ENCODE measurements at places on chromosomes 3 and 15.
A peak's percentile ranks its signal among the peaks of the same experiment; 100 is the strongest.

DNA sequence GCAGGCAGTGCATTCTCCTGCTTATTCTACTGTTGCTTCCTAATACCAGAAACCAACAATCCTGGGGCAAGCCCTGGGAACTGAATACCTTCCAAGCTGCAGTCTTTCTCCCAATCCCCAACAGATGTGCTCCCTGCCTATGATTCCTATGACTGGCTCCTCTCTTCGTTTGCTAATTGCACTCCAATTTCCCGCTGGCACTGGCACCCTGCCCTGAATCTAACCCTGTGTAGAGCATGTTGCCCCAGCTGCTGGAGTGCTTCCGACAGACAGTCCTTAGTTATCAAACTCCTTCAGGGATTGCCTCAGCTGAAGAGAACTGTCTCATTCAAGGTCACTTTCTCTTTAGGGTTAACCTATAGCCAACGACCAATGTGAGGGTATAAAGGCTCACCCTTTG, 214.1 kb downstream of the NECTIN3 start:
- DNase-seq, result no peak

DNA sequence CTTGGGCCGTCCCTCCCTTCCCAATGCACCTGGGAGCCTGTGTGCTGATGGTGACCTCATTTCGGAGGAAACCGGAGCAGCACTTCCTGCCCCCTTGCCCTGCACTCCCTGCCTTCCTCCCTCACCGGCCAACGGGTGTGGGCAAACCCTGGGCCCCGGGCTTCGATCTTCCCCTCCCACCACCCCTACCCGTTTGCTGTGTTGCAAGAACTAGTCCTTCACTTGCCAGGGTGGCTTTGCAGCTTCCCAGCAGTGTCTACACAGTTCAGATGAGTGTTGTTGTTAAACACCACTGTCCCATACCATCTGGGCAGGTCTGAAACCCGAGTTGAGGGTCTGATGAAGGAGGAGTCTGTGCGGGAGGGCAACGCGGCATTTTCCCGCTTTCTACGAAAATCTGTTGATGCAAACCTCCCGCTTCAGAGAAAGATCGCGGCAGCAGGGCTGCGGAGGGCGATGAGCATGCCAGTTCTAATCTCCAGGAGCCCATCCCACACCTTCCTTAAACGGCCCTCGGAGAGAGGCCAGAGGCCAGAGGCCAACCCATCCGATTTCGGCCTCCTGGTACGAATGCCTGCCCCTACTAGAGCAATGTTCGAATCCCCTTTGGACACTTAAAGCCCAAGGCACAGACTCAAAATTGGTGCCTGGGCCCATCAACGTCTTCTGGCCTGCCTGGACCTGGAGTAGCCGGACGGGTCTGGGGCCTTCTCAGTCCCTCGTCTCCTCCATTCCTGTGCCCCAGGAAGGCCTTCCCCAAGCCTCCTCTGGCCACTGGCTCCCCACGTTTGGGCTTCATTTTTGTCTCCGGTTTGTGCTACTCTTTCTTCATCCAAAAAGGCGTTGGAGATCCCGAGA, 35.7 kb upstream of the POLG start:
- DNase-seq, result no peak

GRCh38 chr15:40660686-40661085, 34.3 kb upstream of the RAD51 start:
- DNase-seq, result no peak

DNA sequence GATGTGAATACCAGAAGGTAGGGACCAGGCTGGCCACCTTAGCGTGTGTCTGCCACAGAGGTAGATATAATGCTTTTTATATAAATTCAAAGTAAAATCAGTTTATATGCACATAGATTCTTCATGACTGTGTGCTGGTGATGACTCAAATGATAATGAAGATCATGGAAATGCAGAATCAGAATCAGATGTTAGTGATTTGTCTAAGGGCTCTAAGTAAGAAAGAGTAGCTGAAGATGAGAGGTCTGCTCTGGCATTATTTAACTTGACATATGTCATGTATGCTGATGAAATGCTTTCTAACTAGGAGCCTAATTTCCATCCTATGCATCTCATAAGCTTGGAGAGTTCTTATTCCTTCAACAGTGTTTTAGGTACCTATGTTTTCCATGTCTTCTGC, 50.3 kb upstream of the DPH6 start:
- DNase-seq, result no peak

GRCh38 chr3:59856934-59857460, 807.2 kb upstream of the CFAP20DC start:
- DNase-seq, result no peak

- no peak for DNase-seq
Measured at GRCh38 chr15:70867911-70868467, 14.0 kb upstream of the LARP6 start.

- DNase-seq, result no peak
Measured at GRCh38 chr3:5441401-5441800, 253.9 kb downstream of the EDEM1 start.

DNA sequence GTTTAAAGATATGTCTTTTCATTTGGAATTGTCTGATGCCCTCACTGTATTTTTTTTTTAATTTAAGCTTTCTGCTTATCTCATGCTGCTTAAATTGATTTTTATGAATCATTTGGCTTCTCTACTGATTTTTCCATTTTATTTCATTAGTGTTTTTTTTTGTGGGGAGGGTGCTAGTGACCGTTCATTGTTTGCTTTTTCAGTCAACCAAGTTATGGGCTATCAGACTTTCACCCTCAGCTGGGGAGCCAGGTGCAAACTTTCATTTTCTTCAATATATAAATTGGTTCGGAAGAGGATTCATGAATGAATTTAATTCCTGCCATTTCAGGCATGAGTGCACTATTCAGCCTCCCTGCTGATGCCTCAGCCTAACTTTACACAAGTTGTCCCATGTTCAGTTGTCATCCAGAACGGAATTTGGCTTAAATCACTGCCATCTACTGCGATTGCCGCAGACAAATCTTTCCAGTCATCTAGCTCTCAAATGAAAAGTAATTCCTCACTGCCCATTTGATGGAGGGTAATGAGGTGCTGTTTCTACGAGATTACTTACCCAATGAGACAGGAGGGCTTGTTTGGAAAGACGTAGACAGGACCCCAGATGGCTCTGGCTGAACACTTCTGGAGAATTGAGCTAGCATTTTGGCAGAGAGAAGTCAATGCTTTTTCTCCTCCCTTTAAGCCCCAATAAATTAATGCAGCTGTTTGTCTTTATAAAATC, 89.9 kb upstream of the RORA start:
- DNase-seq, result no peak

GRCh38 chr3:167091226-167091625, 288.9 kb downstream of the ZBBX start:
- DNase-seq, result no peak

DNA sequence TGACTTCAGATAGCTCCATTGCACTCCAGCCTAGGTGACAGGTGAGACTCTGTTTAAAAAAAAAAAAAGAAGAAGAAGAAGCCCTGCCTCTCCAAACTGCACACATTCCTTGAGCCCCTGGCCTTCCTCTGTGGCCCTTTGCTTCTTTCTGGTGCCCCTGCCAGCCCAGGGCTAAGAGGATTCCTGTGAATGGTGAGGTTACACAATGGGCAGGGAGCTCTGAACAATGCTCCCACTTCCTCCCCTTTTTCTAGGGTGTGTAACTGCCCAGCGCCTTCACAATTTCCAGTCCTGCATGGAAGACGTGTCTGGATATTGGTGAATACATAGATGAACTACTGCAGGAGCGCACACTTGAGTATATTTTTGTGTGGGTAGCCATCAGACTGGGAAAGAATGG, 3.6 kb upstream of the AMOTL2 start:
- DNase-seq, result no peak

GRCh38 chr3:14286887-14287500, 108.4 kb downstream of the LSM3 start:
- DNase-seq, result no peak

- no peak for DNase-seq
Measured at GRCh38 chr3:25043749-25044148, 384.3 kb upstream of the RARB start.

GRCh38 chr3:182216311-182216970, 504.7 kb downstream of the SOX2 start:
- DNase-seq, result no peak

DNA sequence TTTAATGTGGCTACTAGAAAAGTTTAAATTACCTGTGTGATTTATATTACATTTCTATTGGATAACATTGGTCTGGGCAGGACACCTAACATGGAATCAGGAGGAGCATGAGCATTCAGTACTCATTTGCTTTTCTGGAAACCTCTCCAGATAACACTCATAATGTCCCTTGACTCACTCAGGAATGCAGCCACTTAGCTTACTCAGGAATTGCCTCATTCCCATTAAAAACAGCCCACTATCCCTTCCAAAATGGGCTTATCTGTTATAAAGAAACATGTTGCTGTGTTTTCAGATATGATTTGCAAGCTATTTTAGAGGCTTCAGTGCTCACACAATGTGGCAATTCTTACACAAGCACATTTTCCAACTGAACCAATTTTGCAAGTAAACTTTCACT, 17.1 kb downstream of the GBE1 start:
- DNase-seq, result no peak

- DNase-seq, result no peak
Measured at GRCh38 chr3:152658977-152659720, 175.8 kb upstream of the P2RY1 start.

- no peak for DNase-seq
Measured at GRCh38 chr15:25682340-25682739, 180.8 kb downstream of the ATP10A start.

GRCh38 chr15:41263891-41264351, 32.9 kb downstream of the CHP1 start:
- no peak for DNase-seq

GRCh38 chr15:68787609-68788263, 33.0 kb downstream of the ANP32A start:
- DNase-seq, result no peak

GRCh38 chr15:82810890-82811426, 1.5 kb downstream of the WHAMM start:
- peak; percentile 61 for DNase-seq

DNA sequence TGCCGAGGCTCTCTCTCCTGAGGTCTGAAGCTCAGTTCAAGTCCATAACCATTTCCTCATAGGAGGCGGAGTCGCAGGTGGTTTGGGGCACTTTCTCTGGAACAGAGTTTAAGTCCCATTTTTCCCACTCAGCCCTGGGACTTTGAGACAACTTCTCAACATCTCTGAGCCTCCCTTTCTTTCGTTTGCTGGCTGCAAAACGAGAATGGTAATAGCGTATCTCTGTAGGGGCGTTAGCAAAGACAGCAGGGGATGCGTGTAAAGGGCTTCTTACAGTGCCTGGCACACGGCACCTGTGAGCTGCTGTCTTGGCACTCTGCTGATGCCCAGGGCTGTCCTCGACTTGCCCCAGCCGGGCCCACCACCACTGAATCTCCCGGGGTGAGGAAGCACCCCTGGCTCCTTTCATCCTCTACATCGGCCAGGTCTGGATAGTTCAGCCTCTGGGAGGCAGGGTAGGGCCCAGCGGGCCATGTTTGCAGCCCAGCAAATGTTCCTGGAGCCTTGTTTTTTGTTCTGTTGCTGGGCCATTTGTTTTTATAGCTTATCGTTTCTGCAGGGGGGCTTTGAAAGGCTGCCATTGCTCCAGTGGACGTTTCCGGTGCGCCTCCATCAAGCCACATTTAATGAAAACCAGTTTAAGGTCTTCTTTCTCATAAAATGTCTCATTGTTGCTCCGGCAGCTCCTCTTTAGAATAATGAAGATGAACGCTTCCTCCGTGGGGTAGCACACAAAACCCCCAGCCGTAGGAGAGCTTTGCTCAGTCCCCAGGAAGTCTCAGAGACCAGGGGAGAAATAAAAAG, 60.0 kb upstream of the WNT5A start:
- no peak for DNase-seq

GRCh38 chr15:45163508-45163856, 24.3 kb downstream of the SHF start:
- DNase-seq, result no peak

All from central memory CD8-positive, alpha-beta T cell (primary cell).